Suppressor macrophage treated with lipopolysaccharide for 4 hours (primary cell): ENCODE measurements at places on chromosomes 3 and 15.
A peak's percentile ranks its signal among the peaks of the same experiment; 100 is the strongest.

- DNase-seq: no peak
Measured at GRCh38 chr15:90619468-90619867, 89.7 kb downstream of the CRTC3 start.

- no peak for DNase-seq
Measured at GRCh38 chr3:40951636-40952035, 247.7 kb upstream of the CTNNB1 start.

DNA sequence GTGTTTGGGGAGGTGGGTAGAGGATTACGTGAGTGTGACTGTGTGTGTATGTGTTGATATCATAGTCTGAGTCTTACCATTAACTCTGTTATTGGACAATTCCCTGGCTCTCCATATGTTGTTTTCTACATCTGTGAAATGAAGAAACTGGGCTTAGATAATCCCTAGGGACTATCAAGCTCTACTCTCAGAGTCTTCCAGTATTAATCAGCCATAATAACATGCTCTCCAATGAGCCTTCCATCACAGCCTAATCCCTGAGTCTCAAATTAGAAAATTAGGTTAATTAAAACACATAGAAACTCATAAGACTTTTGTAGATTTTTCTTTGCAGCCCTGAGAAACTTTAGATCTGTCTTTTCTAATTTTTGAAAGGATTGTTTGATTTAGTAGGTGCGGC, 404.2 kb upstream of the RARB start:
- no peak for DNase-seq

DNA sequence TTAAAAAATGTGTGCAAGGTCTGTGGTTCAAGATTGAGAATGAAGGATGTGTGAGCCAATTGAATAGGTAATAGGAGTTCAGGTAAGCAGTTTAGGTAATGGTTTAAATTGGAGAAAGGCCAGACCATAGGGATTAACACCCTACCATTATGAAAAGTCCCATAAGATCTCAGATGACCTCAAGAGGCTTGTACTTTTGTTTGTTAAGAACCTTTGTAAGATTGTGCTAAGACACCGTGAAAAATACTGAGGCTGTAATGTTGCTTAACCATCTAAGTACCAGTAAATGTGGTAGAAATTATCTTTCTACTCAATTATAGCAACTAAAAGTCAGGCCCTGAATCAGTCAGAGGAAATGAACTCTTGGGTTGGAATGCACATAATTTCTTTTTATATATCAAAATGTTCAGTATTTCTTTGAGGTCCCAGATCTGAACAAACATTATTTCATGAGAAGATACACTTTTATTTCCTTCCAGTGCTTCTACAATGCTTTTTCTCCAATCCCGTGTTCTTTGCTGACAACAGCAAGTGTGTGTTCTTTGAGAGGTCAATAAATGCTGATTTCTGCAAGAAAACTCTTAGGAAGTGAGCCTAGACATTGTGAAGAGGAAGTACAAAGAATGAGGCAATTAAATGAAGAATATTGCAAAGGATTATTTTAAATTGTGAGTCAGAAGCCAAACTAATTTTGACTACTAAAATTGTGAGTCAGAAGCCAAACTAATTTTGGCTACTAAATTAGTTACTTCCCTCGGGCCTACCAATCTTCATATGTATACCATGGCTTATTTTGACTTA, 66.4 kb downstream of the TCF12 start:
- DNase-seq: peak; percentile 79

GRCh38 chr15:68386587-68387288, 45.2 kb downstream of the ITGA11 start:
- DNase-seq: no peak

GRCh38 chr15:66006986-66007385, 137.7 kb downstream of the RAB11A start:
- DNase-seq: no peak

GRCh38 chr3:56825567-56826438, 24.1 kb upstream of the ARHGEF3 start:
- peak; percentile 41 for DNase-seq

- DNase-seq: peak; percentile 71
Measured at GRCh38 chr3:9864200-9864927, 15.7 kb downstream of the CIDEC start.

DNA sequence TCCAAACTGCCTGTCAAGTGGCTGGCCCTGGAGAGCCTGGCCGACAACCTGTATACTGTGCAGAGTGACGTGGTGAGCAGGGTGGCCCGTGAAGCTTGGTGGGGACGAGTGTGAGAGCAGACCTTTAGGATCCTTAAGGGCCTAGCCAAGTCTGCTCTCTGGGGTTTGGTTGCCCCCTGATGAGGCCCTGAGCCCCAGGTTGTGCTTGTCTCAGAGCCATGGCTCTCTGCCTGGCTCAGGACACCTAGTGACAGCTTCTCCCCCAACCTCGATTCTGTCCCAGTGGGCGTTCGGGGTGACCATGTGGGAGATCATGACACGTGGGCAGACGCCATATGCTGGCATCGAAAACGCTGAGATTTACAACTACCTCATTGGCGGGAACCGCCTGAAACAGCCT, 14.4 kb downstream of the TYRO3 start:
- DNase-seq: no peak

GRCh38 chr15:71114066-71114680, 1.1 kb upstream of the THSD4 start:
- DNase-seq: no peak

DNA sequence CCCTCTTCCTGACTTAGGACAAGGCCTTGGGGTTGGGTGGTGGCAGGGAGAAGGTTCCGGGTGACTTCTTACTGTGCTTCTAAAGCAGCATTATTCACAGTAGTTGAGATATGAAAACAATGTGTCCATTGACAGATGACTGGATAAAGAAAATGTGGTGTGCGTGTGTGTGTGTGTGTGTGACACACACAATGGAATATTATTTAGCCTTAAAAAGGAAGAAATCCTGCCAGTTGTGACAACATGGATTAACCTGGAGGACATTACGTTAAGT, 128.1 kb upstream of the RASGRP1 start:
- no peak for DNase-seq

GRCh38 chr3:136903899-136904298, 41.9 kb downstream of the NCK1 start:
- no peak for DNase-seq

DNA sequence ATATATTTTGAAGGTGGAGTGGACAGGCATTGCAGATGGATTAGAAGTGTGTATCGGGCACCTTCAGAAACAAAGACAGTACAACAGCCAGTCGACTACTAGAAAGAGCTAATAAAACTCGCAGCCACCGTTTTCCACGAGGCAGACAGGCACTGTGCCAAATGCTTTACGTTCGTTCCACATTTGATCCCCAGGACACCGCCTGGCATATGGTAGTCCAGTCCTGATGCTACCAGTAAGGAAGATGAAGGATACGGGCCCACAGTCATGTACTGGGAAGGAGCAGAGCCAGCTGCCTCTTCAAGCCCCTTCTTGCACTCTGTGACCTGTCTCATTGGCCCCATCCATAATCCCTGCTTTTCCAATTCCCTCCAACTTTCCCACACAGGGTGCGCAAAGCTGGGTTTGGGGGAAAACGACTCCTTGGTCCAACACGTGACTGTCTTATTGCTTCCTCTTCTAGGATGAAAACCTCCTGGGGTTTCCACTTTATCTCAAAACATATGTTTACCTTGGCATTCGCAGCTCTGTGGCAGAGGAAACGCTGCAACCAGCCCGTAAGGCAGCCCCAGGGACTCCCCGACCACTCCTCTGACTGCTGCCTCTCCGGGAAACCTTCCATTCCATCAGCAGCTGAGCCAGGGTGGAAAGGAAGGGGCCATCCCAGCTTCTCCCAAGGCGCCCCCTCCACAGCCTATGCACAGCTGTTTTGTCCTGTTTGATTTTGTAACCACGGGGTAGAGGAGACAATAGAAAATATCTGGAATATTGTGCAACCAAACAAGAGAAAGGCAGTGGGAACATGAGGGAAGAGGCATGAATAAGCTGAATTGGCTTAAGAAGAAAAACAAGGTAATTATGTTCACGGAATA, 107.4 kb downstream of the ADAMTS17 start:
- no peak for DNase-seq
